ENCODE measurements at places on chromosomes 6 and 20.

DNA sequence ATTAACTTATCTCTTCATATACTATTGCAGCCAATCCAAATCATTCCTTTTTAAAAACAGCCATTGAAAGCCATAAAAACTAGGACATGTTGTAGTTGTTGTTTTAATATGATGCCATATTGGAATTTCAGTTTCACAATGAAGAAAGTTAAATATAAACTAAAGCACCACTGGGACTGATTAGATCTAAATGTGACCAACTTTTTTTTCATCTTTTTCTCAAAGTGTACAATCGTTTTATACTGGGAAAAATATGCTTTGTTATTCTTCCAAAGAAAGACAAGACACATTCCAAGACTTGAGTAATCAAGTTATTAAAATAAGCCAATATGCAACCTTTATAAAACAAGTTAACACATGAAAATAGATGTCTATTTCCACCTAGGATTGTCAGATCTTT, 68.5 kb downstream of the THEMIS start:
- no peak for DNase-seq

DNA sequence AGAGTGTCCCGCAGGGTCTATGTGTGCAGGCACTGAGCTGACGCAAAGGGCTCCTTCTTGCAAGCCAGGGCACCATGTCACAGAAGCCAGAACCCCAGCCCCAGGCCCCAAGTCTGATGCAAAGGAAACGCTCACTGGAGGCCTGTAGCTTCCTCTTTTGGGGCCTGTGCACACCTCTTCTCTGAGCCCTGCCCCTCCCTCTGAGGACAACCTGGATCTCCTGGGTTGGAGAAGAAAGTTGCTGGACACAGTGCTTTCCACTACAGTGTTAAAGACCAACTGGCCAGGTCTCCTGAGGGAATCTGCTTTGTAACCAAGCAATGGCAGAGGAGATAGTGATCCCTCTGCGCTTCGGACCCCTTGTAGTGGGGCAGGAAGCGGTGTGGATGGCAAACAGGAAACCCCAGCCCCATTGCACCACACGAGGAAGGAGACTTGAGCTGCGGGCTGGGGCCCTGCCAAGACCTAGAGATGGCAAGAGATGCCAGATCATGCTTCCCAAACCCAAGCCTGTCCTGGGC, 90.0 kb downstream of the PRND start:
- DNase-seq, result no peak

DNA sequence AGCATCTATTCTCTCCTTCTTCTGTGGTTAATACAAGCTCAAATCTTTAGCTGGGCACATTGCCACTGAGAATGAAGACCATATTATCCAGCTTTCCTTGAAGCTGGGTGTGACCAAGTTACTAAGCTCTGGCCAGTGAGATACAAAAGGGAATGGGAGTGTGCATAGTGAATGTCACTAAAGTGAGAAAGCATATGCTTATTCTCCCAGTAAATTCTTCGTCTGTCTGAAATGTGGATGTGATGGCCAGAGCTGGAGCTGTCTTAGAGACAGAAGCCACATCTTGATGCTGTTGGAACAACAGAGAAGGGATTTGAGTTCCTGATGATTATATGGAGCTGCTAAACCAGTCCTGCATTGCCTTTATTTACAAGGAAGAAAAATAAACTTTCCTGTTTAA, 60.1 kb downstream of the SESN1 start:
- no peak for DNase-seq

- no peak for DNase-seq
Measured at GRCh38 chr6:85314586-85314985, 135.3 kb upstream of the NT5E start.

DNA sequence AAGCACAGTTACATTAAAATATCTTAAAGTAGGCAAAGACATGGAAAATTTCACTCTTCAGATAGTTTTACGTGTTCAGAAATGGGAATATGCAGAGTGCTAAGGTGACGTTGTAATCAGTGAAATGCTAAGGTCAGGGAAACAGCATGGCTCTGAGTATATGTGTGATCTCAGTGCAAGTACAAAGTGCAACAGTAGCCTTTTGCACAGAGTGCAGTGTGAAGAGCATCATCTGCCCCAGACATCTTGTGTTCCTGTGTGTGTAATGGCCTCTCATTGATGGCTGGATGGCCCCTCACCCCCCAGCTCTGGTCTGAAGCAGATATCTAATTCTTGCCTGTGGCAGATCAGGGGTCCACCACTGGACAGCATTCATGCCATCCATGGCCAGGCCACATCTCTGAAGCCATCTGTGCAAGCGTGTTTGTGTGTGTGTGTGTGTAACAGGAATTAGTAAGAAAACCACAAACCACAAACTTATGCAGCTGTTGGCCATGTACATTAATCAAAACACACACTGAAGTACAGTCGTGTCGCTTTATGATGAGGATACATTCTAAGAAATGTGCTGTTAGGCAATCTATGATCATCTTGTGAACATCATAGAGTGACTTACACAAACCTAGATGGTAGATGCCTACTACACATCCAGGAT, 165.1 kb downstream of the RALGAPA2 start:
- no peak for DNase-seq

DNA sequence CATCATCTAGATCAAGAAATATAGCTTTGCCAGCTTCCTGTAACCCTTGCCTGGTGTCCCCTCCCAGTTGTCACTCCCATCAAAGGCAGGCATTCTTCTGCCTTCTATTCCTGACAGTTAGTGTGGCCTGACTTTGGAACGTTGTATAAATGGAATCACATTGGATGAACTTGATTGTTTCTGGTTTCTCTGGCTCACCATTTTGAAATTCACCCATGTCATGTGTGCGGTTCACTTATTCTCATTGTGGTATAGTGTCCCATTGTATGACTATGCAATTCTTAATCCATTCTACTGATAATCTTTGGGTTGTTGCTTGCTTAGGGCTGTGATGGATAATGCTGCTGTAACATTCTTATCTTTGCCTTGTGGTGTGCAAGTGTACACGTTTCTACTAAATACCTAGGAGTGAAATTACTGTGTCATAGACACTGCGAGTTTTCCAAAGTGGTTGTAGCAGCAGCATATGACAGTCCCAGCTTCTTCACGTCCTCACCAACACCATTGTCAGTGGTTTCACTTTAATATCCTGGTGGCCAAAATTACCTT, 73.2 kb downstream of the VEGFA start:
- DNase-seq, result no peak

DNA sequence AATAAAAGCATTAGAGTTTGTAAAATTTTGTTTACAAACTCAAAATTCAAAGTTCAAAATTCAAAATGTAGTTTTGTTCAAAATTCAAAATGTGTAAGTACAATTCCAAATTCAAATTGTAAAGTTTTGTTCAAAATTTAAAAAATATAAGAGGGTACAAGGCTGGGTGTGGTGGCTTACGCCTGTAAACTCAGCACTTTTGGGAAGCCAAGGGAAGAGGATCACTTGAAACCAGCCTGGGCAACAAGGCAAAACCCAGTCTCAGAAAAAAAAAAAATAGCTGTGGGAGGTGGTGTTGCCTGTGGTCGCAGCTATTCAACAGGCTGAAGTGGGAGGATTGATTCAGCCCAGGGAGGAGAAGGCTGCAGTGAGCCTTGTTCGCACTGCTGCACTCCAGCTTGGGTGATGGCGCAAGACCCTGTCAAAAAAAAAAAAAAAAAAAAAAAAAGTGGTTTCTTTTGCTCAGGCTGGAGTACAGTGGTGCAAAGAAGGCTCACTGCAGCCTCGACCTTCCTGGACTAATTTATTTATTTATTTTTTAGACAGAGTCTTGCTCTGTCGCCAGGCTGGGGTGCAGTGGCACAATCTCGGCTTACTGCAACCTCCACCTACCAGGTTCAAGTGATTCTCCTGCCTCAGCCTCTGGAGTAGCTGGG, 5.4 kb upstream of the ZBTB12 start:
- DNase-seq, result no peak

DNA sequence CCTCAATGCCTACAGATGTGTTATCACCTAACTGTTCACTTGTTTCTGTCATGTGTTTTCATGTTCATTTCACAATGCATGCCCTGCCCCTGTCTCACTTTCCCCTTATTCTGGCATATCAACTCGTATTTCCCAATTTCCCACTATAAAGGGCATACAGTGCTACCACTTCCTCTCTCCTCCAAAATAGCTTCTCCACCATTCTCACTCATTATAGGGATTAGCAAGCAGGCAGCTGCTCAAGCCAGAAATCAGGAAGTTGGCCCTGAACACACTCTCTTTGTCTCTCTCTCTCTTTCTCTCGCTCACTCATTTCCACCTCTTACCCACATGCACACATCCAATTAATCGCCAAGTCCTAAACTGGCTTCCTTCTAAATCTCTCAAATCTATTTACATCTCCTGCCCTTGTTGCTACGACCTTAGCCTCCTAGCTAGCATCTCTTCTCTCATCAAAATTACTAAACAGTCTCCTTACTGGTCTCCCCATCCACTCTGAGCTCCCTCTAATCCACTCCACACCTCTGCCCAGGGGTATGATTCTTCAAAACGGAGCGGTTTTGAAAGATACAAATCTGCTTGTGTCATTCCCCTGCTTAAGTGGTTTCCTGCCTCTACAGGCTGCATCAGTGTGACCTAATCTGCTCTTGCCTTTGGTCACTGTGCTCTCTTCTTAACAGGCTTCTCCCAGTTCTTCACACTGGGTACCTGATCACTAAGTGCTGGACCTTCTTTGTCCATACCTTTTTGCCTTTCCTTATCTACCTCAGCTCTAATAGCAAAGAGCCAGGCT, 196.2 kb downstream of the BTBD9 start:
- DNase-seq, result no peak

DNA sequence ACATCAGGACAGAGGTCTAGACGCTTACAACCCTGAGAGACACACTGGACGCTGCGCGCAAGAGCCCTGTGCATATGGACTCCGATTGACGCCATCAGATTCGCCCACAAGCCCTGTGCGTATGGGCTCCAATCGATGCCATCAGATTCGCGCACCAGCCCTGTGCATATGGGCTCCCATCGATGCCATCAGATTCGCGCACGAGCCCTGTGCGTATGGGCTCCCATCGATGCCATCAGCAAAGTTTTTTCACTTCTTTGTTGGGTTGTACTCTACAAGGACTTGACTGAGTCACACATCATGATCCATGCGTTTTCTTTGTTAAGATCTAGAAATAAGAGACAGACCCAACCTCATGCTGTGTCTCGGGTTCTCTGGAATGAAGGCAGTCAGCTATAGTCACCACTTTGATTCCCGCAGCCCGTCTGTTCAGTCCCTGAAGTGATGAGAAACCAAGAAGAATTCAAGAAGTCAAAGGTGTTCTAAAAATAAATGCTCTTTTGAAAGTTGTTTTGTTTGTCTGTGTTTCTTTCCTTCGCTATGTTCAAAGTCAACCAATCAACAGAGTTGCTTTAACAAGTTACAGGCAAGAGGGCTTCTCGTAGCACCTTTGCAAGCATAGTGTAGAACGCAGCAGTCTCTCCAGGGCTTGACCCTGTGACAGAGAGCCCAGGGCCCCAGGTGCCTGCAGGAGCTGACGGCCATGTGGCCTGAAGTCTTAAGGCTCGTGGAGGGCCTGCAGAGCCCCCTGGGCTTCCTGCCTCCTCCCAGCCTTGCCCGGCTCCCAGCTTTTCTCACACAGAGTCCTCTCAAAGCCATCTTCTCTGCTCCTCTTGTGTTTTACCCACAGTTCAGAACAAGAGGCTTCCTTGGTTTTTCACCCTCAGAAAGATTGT, 7.9 kb downstream of the RPS6KA2 start:
- DNase-seq, result no peak

- DNase-seq, result no peak
Measured at GRCh38 chr20:23744817-23745216, 5.9 kb downstream of the CST1 start.

- DNase-seq, result no peak
Measured at GRCh38 chr6:134092449-134092848, 40.0 kb upstream of the SLC2A12 start.

GRCh38 chr6:20362623-20363022, 39.1 kb upstream of the E2F3 start:
- no peak for DNase-seq

DNA sequence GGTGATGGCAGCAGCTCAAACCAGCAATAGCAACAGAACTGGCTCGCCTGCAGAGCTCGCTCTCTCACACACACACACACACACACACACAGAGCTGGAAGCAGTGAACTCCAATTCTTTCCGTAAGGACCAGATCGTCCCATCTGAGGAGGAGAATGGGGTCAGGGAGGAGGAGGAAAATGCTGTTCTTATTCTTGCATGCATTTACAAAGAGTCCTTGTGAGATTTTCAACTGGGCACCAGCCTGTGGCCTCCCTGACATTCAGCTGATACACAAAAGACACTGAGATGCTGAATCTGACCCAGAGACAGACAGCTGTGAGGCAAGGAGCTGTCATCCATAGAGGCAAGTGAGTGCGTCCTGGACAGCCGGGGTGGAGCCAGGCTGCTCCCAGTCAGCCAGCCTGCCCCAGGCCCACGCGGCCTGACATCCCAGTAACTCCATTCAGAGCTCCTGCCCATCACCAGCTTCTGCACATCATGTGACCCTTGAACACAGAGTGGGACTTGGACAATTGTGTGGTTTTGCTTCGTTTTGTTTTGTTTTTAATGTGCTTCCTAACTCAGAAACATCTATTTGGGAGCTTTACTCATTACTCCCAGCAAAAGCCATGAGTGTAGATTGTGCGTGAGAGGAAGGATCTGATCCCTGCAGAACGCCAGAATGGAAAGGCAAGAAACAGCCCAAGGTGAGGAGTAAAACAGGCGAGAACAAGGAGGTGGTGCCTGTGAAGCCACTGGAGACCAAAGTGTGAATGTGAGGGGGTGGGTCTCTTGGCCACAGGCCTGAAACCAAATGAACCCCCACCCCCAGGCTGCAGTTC, 2.1 kb downstream of the SERPINB9 start:
- DNase-seq, result no peak

- peak; percentile 53 for DNase-seq
Measured at GRCh38 chr6:168711049-168711640, 270.2 kb downstream of the SMOC2 start.
